ENCODE measurements at places on chromosomes 12 and 14.

DNA sequence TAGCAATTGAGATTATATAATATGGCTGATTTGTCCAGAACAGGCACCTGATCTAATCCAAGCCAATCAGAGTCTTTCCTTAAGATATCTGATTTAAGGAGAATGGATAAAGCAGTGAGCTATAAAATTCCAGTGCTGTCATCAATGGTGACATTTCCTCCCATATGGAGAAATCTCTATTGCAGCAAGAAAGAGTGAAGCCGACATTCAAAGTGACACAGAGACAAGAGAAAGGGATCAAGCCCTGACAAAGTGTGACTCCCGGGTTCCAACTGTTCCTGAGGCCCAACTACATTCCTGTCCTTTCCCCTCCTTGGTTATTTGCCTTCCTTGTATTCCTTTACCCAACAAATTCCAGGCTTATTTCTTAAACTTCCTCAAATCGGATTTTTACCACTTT is 430.0 kb upstream of the SOX5 start:
- no peak for DNase-seq

- DNase-seq = no peak
Observed at GRCh38 chr14:22460461-22461195, 128.4 kb downstream of the DAD1 start.

DNA sequence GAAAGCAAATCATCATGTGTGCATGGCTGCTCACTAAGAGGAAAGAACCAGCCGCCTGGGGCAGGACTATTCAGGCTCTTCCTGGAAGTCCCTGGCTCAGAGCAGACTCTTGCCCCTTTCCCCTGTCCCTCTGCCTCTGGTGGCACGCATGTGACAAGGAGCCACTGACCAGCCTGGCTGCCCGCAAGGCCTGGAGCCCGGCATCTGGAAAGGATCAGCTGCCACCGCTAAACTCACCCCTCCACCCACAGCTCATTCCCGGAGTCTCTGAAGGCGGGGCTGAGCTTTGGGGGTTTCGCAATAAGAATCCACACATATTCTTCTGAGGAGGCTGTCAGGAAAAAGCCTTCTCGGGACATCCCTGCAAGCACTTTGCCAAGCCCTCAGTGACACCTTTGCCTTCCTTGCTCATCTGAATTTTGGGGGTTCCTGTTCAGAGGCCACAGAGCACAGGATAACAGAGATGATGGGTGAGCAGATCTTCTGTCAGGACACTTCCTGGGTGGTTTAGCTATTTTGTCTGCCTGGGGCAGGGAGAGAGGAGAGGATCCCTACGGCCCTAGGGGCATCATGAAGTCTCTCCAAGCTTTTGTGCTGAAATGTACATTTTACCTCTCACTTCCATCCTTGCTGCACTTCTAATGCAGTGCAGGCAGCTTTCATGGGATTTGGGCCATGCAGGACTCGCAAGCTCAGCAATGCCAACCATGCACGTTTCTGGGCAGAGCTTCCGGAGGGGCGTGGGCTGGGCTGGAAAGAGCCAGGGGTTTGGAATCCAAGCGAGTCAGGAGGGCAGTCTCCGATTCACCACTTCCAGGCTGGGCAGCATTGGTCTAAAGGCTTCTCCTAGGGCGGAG is 124.8 kb upstream of the MAP1LC3B2 start:
- DNase-seq = peak; percentile 84

GRCh38 chr12:3645091-3645490 is 107.8 kb downstream of the CRACR2A start:
- no peak for DNase-seq

DNA sequence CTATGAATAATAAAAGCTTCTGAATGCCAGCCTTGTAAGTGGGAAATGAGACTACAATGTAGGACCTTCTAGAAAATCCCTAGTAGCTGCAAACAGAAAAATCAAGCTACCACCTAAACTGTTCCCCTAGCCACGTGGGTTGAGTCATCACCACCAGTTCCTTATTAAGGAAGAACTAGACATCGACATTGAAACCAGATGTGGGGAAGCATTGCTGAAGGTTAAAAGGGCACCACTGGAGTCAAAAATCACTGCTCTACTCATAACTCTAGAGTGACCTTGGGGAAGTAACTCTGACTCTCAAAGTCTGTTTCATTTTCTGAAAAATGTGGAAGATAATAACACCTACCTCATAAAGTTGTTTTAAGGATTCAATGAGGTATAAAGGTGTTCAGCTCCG is 9.4 kb upstream of the CNIH1 start:
- peak; percentile 44 for DNase-seq

GRCh38 chr12:4106621-4107020 is 166.9 kb upstream of the CCND2 start:
- no peak for DNase-seq

- DNase-seq = no peak
Observed at GRCh38 chr14:100728962-100729361, 2.3 kb downstream of the DLK1 start.

DNA sequence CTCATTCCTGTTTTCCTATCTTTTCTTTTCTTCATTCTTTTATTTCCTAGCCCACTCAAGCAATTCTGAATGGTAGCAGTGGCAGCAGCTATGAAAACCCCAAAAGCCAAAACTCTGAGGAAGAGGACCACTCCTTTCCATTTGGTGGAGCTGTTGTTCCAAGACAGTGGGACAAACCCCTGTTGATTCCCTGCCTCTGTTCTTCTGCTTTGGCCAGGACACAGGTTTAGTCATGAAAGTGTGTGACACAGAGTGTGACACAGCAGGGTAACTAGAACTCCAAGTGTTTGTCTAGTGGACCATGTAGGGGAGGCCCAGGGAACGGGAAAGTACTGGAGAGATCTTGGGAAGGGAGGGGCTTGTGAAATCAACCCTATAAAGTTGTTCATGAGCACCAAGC is 71.1 kb downstream of the PTCSC3 start:
- no peak for DNase-seq

DNA sequence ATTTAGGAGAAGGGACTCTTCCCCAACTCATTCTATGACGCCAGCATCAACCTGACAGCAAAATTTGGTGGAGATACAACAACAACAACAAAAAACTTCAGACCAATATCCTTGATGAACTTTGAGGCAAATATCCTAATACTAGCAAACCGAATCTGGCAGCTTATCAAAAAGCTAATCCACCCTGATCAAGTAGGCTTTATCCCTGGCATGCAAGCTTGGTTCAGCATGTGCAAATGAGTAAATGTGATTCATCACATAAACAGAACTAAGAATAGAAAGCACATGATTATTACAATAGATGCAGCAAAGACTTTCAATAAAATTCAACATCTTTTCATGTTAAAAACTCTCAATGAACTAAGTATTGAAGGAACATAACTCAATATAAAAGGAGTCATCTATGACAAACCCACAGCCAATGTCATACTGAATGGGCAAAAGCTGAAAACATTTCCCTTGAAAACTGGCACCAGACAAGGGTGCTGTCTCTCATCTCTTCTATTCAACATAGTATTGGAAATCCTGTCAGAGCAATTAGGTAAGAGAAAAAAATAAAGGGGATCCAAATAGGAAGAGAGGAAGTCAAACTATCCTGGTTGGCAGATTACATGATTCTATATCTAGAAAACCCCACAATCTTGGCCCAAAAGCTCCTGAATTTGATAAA is 233.3 kb downstream of the CCDC59 start:
- DNase-seq = peak; percentile 69

GRCh38 chr12:121096199-121096798 is 36.4 kb upstream of the P2RX7 start:
- DNase-seq = no peak

DNA sequence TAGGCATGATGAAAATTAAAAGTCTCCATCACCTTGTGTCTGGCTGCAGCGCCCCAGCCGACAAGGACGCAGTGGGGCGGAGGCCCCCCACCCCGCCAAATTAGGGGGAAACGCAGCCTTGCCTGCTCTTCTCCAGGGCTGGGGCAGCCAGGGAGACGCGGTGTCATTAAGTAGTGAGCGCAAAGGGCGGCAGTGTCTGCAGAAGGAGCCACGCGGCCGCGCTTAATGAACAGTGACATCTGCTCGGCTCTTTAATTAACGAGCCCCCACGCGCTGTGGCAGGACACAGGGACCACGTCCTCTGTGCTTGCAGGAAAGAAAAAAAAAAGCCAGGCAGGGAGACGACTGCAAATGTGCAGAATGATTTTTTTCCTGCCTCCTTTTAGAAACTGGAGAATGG is 93.4 kb upstream of the NCOR2 start:
- DNase-seq = no peak

GRCh38 chr12:96352161-96352835 is 47.9 kb downstream of the CDK17 start:
- no peak for DNase-seq

DNA sequence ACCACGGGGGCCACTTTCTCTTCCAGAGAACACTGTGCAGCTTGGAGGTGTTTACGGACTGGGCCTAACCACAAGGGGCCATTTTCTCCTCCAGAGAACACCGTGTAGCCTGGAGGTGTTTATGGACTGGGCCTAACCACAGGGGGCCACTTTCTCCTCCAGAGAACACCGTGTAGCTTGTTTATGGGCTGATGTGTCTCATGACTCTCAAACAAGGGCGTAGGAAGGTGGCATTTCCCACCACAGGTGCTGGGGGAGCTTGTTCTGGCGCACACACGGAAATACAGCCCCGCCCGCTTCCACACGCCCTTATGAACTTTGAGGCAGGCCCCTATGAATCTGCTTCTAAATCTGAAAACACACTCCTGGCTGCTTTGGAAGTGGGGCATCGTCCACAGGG is 174.6 kb upstream of the SFSWAP start:
- DNase-seq = no peak
